ENCODE measurements at places on chromosomes 2 and 18. TPM values are rescaled to one million over a fixed set of nuclear protein-coding genes. Genes with fewer than 3 reads are reported as not detected.

Gene DQX1
- not detected for total RNA-seq

Gene CDH20
- 0.11 TPM for total RNA-seq

Gene ALPG
- not detected for total RNA-seq

Gene CHST9
- 0.42 TPM for total RNA-seq

Gene TTR
- total RNA-seq: not detected

Gene TMEM17
- total RNA-seq: 2.5 TPM

Gene ST8SIA3
- not detected for total RNA-seq

Gene GPR55
- 0.42 TPM for total RNA-seq

Gene TIMM21
- total RNA-seq: 39.7 TPM

Gene SLC38A11
- total RNA-seq: 3.8 TPM

Gene CRYGD
- not detected for total RNA-seq

Gene TMEM163
- total RNA-seq: 0.42 TPM

Gene SLC14A1
- 0.42 TPM for total RNA-seq

GRCh38 chr2:149612122-149612521, 24.5 kb upstream of the MMADHC start:
- no peak for DNase-seq

- no peak for DNase-seq
Observed at GRCh38 chr2:96549967-96550786, 13.6 kb downstream of the ARID5A start.

- DNase-seq: no peak
Observed at GRCh38 chr18:2917259-2918047, 70.6 kb downstream of the EMILIN2 start.

- no peak for DNase-seq
Observed at GRCh38 chr18:74739926-74740325, 142.3 kb downstream of the ZNF407 start.

DNA sequence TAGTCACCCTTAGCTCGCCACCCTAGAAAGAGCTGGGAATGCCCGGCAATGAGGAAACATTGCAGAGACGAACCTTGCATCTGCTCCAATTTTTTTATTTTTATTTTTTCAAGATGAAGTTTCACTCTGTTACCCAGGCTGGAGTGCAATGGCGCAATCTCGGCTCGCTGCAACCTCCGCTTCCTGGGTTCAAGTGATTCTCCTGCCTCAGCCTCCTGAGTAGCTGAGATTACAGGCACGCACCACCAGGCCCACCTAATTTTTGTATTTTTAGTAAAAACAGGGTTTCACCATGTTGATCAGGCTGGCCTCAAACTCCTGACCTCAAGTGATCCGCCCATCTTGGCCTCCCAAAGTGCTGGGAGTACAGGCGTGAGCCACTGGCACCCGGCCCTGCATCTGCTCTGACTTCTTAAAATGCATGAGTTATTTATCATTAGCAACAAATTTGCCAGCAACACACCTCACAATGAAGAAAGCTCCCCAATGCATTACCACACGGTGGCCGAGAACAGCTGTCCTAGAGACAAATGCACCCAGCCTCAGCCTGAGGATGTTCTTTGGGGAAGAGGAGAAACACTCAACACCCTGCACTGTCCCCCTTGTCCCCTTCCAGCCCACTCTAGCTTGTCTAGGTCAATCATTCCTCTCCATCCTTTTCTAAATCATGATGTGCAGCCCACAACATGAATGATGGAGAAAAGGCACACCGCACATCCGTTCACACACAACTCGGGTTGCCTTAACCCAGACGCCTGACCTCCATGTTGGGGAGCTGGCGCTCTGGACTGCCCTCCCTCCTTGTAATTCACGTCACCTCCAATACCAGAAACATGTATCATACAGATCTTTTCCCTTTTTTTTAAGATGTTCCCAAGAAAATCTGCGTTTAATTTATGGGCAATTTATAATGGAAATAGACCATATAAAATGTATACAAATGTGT, 46.9 kb downstream of the TTC32 start:
- no peak for DNase-seq

GRCh38 chr2:101847661-101848339, 144.0 kb upstream of the IL1R2 start:
- DNase-seq: no peak

GRCh38 chr2:37674946-37675345, 3.5 kb upstream of the CDC42EP3 start:
- no peak for DNase-seq

GRCh38 chr2:234953116-234954031, 1.6 kb downstream of the SH3BP4 start:
- no peak for DNase-seq

GRCh38 chr2:204881655-204882054, 336.4 kb downstream of the PARD3B start:
- DNase-seq: no peak

DNA sequence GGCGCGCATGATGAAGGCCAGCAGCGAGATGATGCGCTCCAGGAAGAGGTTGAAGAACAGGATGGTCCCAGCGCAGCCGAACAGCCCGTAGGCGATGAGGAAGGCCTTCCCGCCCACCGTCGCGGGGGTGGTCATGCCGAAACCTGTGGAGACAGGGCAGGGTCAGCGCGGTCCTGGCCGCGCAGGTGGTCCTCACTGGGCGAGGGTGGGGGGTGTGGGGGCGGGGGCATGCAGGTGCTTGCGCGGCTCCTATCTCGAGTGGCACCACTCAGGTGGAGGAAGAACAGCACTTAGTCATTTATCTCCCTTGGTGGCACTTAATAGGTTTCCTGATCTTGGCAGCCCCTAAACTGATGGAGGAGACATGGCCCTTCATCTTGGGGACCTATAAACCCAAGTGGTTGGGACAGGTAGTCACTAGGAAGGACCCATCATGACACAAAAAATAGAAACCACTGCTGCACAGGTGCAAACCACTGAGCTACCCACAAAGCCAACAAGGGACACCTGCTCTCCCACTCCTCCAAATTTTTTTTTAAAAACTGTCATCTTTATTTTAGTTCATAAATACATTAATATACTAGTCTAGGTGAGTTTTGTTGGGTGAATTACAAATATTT, 118.8 kb downstream of the MSH2 start:
- no peak for DNase-seq

GRCh38 chr2:72291059-72291458, 143.4 kb upstream of the CYP26B1 start:
- no peak for DNase-seq

DNA sequence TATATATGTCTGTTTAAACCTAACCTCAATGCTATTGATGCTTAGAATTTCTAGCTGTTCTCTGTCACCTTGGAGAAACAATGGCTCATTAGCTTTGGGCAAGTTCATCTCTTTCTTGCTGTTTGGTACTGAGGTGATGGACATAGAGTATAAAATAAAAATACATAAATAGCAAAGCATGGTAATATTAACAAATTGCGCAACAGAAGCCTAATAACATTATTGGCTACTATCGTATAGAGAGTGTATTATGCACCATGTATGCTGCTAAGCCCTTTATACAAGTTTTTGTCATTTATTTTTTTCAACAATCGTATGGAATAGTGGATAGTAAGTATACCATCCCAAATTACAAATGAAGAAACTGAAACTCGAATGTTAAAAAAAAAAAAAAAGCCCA, 100.1 kb downstream of the ICOS start:
- DNase-seq: no peak

DNA sequence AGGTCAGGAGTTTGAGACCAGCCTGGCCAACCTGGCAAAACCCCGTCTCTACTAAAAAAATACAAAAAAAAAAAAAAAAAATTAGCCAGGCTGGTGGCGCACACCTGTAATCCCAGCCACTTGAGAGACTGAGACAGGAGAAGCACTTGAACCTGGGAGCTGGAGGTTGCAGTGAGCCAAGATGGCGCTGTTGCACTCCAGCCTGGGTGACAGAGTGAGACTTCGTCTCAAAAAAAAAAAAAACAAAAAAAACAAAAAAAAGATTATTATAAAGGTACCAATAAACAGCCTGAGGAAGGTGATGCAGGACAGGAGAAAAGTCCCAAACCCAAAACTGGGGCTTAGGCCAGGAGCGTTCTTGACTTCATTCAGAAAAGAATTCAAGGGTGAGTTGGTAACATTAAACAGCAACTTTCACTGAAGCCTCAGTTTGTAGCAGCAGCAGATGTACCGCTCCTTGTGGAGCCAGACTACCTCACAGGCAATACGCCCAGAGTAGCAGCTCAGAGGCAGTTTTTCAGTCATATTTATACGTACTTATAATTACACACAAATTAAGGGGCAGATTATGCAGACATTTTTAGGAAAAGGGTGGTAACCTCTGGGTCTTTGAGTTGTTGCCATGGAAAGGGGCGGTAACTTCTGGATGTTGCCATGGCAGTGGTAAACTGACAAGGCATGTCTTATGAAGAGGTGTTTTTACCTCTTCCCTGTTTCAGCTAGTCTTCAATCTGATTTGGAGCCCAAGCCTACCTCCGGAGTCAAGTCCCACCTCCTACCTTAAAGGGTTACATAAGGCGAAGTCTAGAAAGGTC, 1596.6 kb upstream of the CELF4 start:
- no peak for DNase-seq

- DNase-seq: no peak
Observed at GRCh38 chr2:225177098-225177497, 134.8 kb upstream of the DOCK10 start.

- DNase-seq: no peak
Observed at GRCh38 chr2:7592618-7593140, 675.5 kb downstream of the RNF144A start.
